Left renal cortex interstitium (tissue), 4 donors: ENCODE measurements at places on chromosomes 11 and 22. TPM values are rescaled to one million over a fixed set of nuclear protein-coding genes. Genes with fewer than 3 reads are reported as not detected.

Gene OR52R1
- not detected for polyA plus RNA-seq

Gene ARHGAP8
- 52.6 TPM for polyA plus RNA-seq

Gene LARGE1
- polyA plus RNA-seq, result 24.9 TPM

Gene OSM
- 0.38 TPM for polyA plus RNA-seq

- DNase-seq, result no peak
Observed at GRCh38 chr11:68816917-68817419, 24.7 kb downstream of the CPT1A start.

GRCh38 chr11:10526974-10527918 lies 13.7 kb downstream of the RNF141 start:
- DNase-seq, result no peak

DNA sequence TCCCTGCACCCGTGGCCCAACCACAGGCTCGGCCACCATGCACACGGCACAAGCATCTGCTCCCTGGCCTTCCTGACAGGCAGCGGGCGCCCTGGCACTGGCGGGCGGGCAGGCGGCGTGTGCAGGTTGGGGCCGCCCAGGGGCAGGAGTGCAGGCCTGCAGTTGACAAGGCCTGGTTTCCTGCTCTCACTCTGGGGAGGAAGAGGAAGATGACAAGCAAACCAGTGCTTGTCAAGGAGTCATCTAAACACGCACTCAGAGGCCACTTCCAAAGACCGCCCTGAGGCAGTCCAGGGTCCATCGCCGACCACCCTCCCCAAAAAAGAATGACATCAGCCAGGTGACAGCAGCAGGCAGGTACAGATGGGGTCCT lies 65.3 kb upstream of the LINC01488 start:
- DNase-seq, result no peak
